Skeletal muscle cell (primary cell): ENCODE measurements at places on chromosomes 13 and 19.

- DNase-seq, result no peak
Observed at GRCh38 chr19:48714759-48715675, 4.5 kb downstream of the MAMSTR start.

DNA sequence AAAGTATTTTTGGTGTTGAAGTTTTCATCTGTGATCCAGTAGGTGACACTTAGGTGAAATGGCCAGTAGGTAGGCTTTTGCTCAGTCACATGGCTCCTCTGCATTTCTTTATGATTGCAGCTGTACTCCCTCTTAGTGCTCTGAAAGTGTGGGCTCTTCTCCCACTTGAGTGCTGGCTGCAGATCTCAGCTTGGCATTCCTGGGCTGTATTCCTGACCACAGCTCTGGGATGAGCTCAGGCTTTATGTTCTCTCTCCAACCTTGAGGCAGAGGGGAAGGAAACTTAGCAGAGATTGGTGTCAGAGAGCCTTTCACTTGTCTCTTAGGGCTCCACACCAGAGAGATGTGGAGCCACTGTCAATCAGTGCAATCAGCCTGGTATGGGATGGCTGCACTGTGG lies 254.3 kb downstream of the NDFIP2 start:
- no peak for DNase-seq

GRCh38 chr19:9871626-9872338 lies 36.7 kb downstream of the PIN1 start:
- DNase-seq, result no peak

DNA sequence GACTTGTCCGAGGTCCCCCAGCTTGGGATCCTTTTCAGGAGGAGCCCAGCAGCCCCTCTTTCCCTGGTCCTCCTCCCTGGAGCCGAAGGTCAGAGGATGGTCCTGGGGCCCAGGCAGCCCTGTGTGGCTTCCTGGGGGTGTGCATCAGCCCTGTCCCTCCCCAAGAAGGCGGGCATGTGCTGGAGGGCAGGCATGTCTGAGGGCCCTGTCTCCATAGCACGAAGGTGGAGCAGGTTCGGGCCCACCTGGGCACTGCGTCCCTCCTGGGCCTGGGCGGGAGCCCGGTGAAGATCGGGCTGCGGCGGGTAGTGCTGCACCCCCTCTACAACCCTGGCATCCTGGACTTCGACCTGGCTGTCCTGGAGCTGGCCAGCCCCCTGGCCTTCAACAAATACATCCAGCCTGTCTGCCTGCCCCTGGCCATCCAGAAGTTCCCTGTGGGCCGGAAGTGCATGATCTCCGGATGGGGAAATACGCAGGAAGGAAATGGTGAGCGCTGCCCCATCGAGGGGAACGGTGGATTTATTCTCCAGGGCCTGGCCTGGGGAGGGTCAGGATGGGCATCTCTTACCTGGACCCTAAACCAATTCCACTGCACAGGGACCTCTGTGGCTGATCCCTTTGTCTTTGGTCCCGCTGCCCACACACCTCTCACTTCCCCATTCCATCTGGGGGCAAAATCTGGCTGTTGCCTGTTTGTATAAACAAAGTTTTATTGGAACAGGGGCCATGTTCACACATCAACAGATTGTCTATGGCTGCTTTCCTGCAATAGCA lies 10.9 kb downstream of the TIMM13 start:
- no peak for DNase-seq

DNA sequence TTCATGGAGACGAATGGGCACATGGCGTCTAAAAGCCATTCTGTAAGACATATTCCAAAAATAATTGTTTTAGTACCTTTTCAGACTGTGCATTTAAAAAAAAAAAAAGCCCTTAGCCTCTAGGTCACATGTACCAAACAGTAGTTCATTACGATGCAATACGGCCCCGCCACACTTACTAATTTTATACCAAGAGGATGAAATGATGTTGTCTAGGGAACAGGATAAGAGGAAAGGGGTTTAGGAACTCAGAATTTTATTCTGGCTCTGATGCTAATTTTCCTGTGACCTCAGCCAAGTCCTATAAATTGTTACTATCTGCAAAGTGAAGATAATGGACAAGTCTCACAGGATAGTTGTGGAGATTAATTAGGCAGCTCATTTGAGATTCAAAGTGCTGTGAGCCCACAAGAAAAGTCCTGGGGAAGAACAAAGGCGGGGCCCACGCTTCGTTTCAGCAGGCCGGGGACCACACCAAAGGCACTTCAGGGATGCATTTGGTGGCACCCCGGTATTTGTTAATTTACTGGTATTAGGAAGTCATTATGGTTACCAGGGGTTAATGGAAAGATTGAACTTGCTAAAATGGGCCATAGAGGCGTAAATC lies 511.1 kb downstream of the IRS2 start:
- no peak for DNase-seq

DNA sequence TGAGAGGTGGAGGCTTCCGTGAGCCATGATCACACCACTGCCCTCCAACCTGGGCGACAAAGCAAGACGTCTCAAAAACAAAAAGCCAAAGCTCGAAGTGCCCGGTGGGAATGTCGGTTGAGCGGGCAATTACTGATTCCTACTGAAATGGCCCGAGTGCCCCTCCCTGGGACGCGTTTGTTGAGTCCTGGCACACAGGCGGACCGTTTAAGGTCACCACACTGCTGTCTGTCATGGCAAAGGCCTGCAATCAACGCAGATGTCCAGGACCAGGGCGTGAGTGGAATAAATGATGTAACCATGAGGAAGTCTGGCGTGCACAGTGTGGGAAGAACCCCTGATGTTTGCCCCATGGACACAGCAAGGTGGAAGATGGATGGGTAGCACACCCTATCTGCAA lies 19.2 kb upstream of the C2CD4C start:
- no peak for DNase-seq

DNA sequence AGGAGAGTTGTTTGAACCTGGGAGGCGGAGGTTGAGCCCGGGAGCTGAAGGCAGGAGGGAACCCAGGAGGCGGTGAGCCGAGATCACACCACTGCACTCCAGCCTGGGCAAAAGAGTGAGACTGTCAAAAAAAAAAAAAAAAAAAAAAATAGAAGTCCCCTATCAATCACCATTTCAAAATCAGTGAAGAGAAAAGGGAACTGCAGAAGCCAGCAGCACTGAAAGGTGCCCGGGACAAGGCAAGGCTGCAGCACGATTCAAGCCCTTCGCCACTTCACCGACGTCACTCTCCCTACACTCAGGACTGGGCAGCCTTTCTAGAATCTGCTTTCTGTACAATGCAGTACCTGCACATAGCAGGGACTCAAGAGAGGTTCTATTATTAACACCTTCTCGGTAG lies 21.9 kb upstream of the USP12 start:
- DNase-seq, result no peak

DNA sequence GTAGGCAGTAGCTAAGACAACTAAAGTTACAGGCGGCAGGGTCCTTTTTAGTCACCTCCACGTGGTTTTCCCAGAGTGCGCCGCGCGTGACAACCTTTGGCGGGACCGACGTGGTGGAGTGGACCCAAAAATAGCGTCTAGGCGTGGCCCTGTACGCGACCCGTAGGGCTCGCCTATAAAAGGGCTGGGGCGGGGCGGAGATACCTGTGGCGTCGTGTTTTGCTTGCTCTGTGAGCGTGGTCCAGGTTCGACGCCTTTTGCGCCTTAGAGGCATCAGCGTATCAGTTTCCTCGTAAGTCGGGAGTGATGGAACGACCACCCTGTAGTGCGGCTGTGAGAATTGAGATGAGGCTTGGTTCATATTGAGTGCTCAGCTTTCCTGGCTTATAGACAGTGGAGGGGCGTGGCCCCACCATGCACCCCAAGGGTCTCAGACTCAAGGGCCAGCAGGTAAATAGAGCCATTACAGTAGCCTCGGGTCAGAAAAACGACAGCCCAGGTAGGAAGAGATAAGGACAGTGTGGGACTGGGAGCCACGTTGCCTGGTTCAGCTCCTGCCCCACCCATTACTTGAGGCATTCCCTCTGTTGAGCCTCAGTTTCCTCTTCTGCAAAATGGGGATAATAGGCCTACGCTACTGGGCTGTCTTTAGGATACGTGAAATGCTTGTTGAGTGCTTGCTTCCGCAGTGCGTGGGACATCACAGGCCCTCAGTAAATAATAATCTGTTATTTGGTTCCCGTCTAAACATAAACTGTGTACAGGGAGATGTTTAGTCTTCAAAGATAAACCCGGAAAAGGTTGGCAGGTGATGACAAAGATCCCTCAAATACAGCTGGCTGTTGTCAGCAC lies 693 bp upstream of the TMED1 start:
- DNase-seq, result no peak

- DNase-seq, result no peak
Observed at GRCh38 chr13:108328848-108329247, 59.3 kb downstream of the TNFSF13B start.

- no peak for DNase-seq
Observed at GRCh38 chr19:5046339-5047039, 77.6 kb downstream of the KDM4B start.

- DNase-seq, result no peak
Observed at GRCh38 chr13:77868717-77869116, 49.9 kb downstream of the EDNRB start.

DNA sequence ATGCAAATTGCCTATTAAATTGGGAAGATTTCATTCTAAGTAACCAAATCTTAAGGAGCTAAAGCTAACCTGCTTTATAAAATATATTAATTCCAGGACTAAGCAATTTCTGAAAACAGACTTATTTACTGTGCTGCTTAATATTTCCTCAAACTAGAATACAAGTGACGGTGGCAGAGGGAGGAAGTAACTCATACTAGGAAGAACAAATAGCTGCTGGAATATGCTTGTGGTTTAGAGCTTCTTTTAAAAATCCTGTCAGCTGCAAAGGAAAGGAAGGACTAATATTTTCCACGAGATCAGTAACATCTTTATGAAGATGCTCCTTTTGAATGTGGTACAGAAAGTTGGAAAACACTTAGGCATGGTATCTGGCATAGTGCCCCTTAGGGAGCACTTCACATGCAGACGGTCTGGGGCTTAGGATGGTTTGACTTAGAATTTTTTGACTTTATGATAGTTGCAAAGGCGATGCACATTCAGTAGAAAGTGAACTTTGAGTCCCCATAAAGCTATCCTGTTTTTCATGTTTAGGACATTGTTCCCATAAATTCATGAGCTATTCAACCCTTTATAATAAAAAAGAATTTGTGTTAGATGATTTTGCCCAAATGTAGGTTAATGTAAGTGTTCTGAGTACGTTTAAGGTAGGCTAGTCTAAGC lies 3.4 kb upstream of the HNRNPA1L2 start:
- DNase-seq, result no peak

GRCh38 chr19:52190487-52191293 lies 838 bp downstream of the PPP2R1A start:
- DNase-seq, result peak; percentile 7
